HAP-1 (cell line): ENCODE measurements at places on chromosomes 12 and 14.

GRCh38 chr12:116392061-116392460 is 114.6 kb upstream of the MED13L start:
- no peak for DNase-seq

GRCh38 chr12:87807086-87807485 is 222.1 kb downstream of the C12orf50 start:
- no peak for DNase-seq

- no peak for DNase-seq
These were observed 121.7 kb upstream of the FUT8 start for GRCh38 chr14:65290830-65291229.

DNA sequence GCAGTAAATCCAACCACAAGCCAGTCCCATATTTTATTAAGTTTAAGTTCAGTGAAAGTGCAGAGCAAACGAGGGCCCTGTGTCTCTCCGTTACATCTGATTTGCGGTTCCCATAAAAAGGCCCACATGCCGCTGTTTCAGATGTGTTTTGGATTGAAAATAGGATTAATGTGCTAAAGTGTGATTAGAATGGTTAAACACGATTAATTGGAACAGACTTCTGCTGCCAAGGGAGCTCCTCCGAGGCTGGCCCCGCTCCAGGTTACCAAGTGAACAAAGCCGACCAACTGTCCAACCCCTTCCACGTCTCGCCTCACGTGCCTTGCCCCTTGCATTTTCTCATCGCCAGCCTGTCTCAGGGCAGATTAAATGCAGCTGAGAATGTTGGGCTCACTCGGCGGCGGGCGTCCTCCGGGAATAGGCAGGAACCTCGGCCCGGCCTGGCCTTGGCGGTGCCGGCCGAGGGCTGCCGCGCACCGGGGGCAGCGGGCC is 166.5 kb upstream of the GSC start:
- no peak for DNase-seq

DNA sequence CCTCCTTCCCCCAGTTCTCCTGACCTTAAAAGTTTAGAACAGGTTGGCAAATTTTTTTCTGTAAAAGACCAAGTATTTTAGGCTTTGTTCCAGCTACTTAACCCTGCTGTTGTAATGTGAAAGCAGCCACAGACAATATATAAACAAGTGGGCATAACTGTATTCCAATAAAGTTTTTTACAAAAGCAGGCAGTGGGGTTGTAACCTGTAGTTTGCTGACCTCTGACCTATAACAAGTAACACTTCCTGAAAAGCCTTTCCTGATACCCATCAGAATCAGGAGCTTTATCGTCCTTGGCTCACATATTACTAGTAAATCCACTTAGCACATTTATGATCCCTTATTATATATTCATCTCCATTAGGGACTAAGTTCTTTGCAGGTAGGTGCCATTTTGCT is 13.1 kb upstream of the SMARCC2 start:
- DNase-seq, result no peak

DNA sequence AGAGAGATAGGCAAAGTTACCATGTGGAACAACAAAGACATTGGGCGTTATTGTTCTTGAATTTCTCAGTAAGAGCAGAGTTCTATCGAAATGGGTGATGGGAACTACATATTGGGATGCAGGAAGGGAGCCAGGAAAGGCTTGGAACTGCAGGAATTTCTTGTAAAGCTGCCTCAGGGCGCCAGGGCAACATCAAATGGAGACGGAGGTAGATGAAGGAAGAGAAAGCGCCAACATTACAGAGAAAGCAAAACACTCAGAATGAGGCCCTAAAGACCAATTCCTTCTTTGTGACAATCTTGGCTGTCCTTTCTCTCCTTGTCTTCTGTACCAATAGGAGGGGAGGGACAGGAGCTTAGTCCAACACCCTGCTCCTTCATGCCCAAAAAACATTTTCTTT is 148.4 kb downstream of the RPAP3 start:
- DNase-seq, result no peak

- no peak for DNase-seq
These were observed 56.5 kb downstream of the TECPR2 start for GRCh38 chr14:102419276-102419675.

DNA sequence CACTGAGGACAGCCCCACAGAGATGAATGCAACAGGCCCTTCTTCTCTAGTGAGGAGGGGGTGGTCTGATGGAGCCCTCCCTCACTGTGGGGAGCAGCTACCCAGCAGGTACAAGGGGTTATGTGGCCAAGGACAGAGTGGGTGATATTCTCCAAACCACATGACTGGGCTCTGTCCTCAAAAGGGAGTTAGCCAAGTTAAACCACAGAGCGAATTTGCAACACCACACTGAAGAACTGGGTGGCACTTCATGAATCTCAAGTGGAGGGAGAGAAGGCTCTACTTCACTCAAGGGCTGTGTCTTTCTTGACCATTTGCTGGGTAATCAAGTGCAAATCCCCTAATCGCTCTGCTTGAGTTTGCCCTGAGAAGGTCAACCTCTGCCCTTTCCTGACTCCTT is 12.5 kb downstream of the GPR68 start:
- DNase-seq, result no peak

GRCh38 chr12:27733052-27733656 is 22.5 kb downstream of the MRPS35 start:
- peak; percentile 41 for DNase-seq

- DNase-seq, result no peak
These were observed 5.9 kb upstream of the ITGB7 start for GRCh38 chr12:53212931-53213330.

GRCh38 chr14:53054457-53054856 is 98.7 kb downstream of the DDHD1 start:
- DNase-seq, result no peak

- DNase-seq, result peak; percentile 57
These were observed 46.8 kb downstream of the TMEM117 start for GRCh38 chr12:43882578-43883178.

- no peak for DNase-seq
These were observed 63.2 kb downstream of the KDM5A start for GRCh38 chr12:325906-326305.

DNA sequence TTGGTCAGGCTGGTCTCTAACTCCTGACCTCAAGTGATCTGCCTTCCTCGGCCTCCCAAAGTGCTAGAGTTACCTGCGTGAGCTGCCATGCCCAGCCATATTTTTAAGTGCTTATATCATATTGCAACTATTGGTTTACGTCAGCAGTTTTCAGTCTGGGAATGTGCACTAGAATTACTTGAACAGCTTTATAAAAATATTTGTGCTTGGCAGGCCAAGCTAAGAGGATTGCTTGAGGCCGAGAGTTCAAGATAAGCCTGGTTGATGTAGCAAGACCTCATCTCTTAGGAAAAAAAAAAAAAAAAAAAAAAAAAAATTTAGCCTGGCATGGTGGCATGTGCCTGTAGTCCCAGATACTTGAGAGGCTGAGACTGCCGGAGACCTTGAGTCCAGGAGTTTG is 17.1 kb downstream of the KIAA0586 start:
- no peak for DNase-seq

DNA sequence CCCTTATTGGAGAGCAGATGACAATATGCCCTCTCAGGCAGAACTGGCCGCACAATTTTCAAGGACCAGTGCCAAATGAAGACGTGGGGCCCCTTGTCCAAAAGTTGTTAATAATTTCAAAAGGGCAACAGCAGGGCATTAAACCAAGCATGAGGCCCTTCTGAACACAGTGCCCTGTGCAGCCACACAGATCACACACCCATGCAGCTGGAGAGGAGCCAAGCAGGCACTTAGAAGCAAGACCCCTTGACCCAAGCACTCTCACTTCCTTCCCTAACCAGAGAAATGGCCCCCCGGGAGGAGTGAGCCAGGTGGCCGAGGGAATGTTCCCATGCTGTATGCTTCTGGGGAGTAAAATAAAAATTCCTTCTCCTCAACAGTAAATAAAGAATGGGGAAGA is 114.0 kb upstream of the TMPO start:
- DNase-seq, result no peak

GRCh38 chr12:93762912-93763553 is 85.9 kb downstream of the CRADD start:
- DNase-seq, result no peak

GRCh38 chr12:93846936-93847516 is 169.9 kb downstream of the CRADD start:
- DNase-seq, result no peak

GRCh38 chr12:57079821-57080220 is 1.2 kb upstream of the NEMP1 start:
- no peak for DNase-seq

DNA sequence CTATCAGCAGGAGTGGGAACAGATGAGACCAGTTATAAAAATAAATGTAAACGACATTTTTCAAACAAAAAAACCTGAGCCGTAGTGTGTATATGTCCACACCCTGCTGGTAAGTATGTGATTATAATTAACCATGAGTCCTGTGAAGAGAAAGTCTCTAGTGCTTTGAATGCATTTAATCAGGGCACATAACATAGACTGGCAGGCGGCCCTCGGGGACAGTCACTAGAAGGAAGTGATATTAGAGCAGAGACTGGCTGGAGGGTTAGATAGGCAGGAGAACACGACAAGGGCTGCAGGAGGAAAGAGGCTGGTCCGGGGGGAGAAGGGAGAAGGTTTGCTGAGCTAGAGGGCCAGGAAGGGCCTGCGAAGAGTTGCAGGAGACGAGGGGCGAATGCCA is 23.8 kb upstream of the ELK3 start:
- no peak for DNase-seq

- DNase-seq, result peak; percentile 38
These were observed 64.8 kb upstream of the PTGR2 start for GRCh38 chr14:73786636-73787485.

DNA sequence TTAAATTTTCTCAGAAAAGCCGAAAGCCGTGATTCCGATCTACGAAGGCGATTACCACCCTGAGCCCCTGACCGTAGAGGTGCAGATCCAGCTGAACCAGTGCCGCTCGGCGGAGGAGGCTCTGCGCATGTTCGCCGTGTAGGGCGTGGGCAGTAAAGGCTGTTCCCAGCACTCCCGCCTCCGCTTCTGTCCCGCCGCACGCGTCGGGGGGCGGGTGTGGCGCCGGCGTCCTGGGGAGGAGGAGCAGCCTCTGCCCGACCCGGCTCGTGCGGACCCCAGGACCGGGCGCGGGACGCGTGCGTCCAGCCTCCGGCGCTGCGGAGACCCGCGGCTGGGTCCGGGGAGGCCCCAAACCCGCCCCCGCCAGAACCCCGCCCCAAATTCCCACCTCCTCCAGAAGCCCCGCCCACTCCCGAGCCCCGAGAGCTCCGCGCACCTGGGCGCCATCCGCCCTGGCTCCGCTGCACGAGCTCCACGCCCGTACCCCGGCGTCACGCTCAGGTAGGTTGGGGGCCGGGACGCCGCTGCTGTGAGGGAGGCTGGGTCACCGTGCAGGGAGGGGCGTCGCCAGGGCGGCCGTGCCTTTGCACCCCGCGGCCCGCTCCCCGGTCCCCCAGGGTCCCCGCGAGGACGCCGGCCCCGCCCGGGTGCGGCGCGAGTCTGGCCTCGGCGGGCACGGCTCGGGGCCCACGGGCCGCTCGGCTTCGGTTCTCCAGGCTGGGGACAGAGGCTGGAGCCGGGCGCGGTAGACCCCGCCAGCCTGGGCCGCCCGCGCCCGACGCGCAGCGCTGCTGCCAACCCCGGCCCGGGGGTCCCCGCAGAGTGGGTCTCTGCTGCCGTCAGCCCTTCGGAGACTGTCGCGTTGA is at the start of gene B3GNT4:
B3GNT4 (plus strand) TSS at position 409 of the 866 bp plus-strand sequence. CDS start 910 bp downstream, outside the sequence.
- DNase-seq, result peak; percentile 74

- peak; percentile 55 for DNase-seq
These were observed 626 bp downstream of the TXNDC16 start for GRCh38 chr14:52551696-52552062.

DNA sequence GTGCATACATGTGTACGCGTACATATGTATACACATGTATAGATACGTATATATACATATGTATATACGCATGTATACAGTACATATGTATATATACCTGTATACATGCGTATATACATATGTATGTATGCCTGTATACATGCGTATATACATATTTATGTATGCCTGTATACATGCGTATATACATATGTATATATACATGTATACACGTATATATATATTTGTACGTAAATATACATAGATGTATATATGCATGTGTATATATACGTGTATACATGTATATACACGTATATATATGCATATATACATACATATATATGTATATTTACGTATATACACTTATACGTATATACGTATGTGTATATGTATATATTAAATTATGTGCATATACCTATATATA is 93.9 kb upstream of the ABCD2 start:
- DNase-seq, result no peak

DNA sequence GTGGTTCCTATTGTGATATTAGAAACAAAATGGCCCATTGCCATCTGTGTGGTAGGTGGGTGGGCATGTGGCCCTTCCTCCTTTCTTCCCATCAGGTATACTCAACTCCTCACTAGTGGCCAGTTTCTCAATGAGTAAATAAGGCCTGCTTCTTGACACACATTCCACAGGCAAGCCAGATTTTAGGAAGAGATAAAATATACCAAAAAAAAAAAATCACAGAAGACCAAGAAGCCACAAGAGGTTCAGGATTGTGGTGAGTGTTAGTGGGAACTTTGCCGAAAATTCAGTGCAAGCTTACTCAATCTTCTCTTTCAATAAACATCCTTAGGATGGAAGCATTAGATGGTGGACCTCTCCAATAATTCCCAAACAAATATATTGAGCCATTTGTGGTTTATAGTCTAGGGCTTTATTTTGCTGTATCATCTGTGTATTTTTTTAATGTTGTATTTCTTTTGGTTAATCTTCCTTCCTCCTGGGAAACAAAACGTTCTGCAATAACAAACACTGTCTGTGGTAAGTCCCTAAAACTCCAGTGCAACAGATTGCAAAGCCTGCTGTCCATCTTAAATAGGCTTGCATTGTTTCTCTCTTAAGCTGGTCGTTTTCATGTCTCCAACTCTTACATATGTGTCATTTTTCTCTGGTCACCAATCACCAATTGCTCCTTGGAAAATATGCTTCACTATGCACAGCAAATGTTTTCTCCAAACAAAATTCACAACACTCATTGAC is 289.9 kb upstream of the KITLG start:
- DNase-seq, result no peak

GRCh38 chr12:68303850-68304249 is 28.3 kb downstream of the MDM1 start:
- no peak for DNase-seq

DNA sequence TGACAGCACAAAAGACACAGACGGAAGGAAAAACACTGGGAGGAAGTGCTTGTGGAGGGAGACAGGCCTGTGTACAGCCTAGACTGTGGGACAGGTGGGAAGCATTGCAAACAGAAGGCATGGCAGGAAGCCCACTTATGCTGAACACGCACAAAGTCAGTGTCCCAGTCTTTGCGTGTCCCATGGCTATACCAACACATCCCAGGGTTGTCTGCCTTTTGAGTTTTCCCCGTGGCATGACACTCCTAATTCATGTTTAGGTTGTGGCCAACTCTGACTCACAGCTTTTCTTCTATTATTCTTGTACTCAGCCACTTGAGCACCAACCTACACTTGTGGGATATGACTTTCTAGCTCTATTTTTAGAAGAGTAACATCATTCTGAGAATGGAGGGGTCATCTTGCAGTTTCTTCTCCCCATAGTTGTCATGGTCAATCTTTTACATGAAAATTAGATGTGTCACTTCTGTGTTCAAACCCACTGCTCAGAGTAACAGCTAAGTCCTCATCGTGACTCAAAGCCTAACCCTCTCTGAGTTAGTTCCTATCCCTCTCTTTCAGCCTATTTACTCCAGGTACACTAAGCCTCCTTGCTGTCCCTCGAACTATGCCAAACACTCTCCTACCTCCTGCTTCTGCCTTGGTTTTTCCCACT is 27.5 kb upstream of the JPH4 start:
- DNase-seq, result no peak
